Karpas-422 (cell line): ENCODE measurements at places on chromosomes 13 and 19. TPM values are rescaled to one million over a fixed set of nuclear protein-coding genes. Genes with fewer than 3 reads are reported as not detected.

The TEX29 gene
- total RNA-seq, result 1.6 TPM in 1 of 2 replicates, not detected in the other

The DAND5 gene
- total RNA-seq, result 0.52 TPM in 1 of 2 replicates, not detected in the other

The PSG5 gene
- not detected in 2 replicates for total RNA-seq

The TNFSF13B gene
- 1.1 and 1.3 TPM in 2 replicates for total RNA-seq

The CPAMD8 gene
- not detected in 2 replicates for total RNA-seq

The LIM2 gene
- total RNA-seq, result not detected in 2 replicates

The PCSK4 gene
- 2.0 and 5.0 TPM in 2 replicates for total RNA-seq

The GARIN5A gene
- total RNA-seq, result 1.2 TPM in 1 of 2 replicates, not detected in the other

The B9D2 gene
- 4.1 and 7.6 TPM in 2 replicates for total RNA-seq

The ZSCAN1 gene
- not detected in 2 replicates for total RNA-seq

The FAM174C gene
- 32.7 and 68.1 TPM in 2 replicates for total RNA-seq

The ACTMAP gene
- total RNA-seq, result 3.1 and 5.8 TPM in 2 replicates

The TYROBP gene
- not detected in 2 replicates for total RNA-seq

The SLC6A16 gene
- 16.9 and 42.6 TPM in 2 replicates for total RNA-seq

The SULT2B1 gene
- total RNA-seq, result not detected in 2 replicates

The ZNF610 gene
- 12.6 and 20.1 TPM in 2 replicates for total RNA-seq

The LRRC25 gene
- 1.6 and 2.2 TPM in 2 replicates for total RNA-seq

The KASH5 gene
- total RNA-seq, result 0.52 and 0.65 TPM in 2 replicates

The UPK1A gene
- not detected in 2 replicates for total RNA-seq

The MCF2L gene
- total RNA-seq, result not detected in 2 replicates

The LYPD5 gene
- total RNA-seq, result not detected in 2 replicates

The NLRP7 gene
- total RNA-seq, result 0.11 and 0.18 TPM in 2 replicates

The PCDH20 gene
- not detected in 2 replicates for total RNA-seq

The ELSPBP1 gene
- total RNA-seq, result not detected in 2 replicates

The PSG7 gene
- not detected in 2 replicates for total RNA-seq

The PIN1 gene
- total RNA-seq, result 56.9 and 119 TPM in 2 replicates

The LHB gene
- not detected in 2 replicates for total RNA-seq

The MICU2 gene
- 60.1 and 79.1 TPM in 2 replicates for total RNA-seq
